Stimulated activated naive CD4-positive, alpha-beta T cell (primary cell): ENCODE measurements at places on chromosomes 7 and 10.

DNA sequence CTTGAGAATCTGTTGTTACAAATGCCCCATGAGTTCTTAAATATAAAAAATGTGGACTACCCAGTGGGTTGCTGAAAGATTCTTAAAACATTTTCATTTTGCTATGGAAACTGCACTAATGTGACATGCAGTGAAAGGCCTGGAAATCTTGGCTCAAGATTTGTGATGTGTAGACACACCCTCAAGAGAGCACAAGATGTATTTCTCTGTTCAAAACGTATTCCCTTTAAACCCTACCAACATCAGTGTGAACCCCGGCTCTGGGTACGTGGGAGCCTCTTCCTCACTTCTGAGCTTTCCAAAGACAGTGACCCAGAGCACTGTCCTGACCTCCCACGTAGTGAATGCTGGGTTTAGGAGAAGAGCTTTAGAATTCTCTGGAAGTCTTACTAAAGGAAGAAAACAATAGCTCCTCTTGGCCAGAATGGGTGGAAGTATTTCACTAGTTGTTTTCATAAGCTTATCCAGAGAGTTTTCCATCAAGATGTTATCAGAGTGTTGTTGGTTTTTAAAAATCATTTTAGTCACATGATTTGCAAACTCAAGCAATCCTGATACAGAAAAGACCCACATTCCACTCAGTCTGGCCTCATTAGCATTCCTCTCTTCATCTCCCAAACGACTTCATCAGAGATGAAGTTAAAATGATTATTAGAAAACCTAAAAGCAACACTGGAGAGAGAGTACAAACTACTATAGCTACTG lies 81.5 kb upstream of the AFAP1L2 start:
- DNase-seq: no peak

DNA sequence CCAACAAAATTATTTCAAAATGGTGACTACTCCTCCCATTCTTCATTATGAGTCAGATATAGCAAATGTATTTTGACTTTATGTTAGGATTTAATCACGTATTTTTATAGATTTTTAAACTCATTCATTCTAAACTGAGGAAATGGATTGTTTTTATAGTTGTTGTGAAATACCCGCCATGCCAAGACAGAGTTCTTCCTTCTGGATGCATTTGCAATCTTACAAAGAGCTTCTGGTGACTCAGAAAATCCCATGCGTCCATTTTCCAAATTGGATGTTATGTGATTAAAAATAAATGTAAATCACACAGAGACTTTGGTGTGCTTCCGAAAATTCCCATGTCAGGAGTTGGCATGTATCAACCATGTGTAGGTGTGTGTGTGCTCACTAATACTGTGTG lies 179.3 kb downstream of the TRIL start:
- no peak for DNase-seq

DNA sequence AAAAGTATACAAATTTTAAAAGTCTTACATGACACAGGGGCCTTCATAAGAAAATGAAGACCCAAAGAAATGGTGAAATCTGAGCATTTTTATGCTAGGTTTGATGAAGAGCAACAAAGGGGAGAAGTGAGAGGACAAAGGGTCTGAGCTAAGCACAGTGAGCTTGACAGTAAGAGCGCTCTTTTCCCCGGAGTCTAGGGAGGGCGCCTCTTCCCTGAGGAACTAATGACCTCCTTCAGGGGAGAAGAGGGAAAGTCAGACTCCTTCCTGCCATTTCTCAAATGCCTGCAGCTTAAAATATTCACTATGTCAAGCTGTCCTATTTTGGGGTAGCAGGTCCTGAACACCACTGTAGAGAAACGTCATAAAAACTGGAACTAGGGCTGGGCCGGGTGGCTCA lies 18.1 kb upstream of the PAXIP1 start:
- no peak for DNase-seq

DNA sequence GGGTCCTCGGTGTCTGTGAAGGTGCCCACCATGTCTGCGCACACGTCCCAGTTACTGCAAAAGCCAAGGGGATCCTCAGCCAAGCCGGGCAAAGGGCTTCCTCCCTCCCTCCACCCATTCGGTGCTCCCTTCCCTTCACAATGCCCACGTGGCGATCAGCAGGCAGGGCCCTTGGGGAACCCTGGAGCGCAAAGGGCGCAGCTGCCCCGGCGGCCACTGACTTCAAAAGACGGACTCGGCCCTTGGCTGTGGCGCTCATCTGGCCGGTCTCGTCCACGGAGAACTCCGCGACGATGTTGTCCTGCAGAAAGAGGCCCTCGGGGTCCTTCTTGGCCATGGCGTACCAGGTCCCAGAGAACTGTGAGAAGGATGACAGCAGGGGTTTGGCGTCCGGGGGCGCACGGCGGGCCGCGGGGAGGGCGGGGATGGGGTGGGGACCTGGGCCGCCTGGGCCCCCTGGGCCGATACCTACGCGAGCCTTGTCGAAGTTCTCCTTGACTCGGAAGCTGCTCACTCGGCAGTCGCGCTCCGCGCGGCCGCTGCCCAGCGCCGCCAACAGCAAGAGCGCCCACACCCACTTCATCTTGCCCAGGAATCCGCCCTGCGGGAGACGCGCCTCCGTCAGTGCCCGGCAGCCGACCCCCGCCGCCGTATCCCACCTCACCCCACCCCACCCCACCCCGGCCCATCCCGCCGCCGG lies 439 bp downstream of the RBP4 start:
- no peak for DNase-seq

DNA sequence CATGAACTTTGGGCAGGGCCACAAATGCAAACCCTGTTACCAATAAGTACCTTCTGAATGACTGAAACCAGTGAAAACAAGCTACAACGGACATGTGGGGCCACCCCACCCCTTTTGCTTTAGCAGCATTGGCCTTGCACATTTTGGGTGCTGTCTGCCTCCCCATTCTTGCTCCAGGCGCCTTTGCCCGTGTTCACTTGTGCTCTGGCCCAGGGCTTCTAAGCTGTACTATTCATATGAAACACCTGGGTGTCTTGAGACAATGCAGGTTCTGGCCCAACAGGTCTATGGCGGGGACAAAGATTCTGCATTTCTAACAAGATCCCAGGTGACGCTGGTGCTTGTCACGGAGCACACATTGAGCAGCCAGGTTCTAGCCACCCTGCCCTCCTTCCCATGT lies 96.5 kb upstream of the SDK1 start:
- DNase-seq: no peak
